ENCODE measurements at places on chromosomes 2 and 18.

GRCh38 chr2:85419009-85419675 lies 628 bp downstream of the SH2D6 start:
- DNase-seq = no peak

DNA sequence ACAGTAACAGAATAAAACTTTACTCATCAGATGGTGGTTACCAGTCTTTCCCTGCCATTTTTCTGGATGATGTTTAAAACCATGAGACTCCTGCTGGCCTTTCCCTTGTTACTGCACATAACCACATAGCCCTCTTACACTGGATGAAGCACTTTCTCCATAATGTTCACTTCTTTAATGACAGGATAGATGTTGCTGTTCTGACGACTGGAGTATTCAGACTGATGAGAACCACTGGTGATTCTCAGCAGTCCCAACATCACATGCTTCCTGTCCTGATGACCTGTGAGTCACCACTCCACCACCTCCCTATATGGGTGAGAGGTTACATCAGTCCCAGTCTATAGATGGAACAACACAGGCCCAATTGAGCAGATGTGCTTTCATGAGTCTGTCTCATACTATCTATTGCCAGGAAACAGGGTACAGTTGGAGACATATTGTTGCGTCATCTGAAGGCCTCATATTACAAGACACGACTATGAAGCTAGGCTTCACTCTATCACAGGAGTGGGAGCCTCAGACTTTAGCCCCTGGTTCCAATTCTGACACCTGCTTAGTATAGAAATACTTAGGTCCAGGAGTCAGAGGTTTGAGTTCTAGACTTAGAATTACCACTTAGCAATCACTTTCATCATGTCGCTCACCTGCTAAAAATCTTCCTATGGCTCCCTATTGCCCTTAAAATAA lies 145.7 kb upstream of the KLF7 start:
- DNase-seq = no peak

- no peak for DNase-seq
These were observed 328.5 kb upstream of the FANCL start for GRCh38 chr2:58569475-58570185.

- DNase-seq = no peak
These were observed 482.5 kb downstream of the BCL11A start for GRCh38 chr2:60070736-60071489.

- no peak for DNase-seq
These were observed 36.0 kb downstream of the GCA start for GRCh38 chr2:162379719-162380580.

DNA sequence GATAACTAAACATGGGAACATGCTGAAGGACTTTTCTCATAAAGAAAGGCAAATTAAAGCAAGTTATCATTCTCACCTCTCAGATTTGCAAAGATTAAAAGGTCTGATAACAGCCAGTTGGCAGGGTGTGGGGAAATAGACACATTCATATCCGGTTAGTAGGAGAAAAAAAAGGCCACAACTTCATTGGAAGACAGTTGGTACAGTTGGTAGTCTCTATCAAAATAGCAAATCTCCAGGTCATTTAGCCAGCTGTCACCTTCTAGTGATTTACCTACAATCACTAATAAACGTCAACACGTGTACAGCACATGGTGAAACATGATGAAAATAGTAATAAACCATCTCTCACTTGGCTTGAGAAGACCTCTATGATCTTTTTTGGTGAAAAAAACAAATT lies 16.6 kb downstream of the INPP5D start:
- DNase-seq = no peak

DNA sequence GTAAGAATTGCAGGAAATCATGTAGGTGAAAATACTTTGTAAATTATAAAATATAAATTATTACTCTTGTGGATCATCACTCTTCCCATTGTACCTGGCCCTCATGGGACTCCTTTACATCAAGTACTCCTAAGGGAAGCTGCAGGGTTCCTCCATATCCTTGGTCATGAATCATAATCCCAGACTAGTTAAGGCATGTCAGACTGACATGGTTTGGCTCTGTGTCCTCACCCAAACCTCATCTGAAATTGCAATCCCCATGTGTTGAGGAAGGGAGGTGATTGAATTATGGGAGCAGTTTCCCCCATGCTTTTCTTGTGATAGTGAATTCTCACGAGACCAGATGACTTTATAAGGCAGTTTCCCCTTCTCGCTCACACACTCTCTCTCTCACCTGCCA lies 77.1 kb downstream of the CMPK2 start:
- DNase-seq = no peak

GRCh38 chr2:106193690-106193976 lies 468 bp downstream of the UXS1 start:
- DNase-seq = no peak

DNA sequence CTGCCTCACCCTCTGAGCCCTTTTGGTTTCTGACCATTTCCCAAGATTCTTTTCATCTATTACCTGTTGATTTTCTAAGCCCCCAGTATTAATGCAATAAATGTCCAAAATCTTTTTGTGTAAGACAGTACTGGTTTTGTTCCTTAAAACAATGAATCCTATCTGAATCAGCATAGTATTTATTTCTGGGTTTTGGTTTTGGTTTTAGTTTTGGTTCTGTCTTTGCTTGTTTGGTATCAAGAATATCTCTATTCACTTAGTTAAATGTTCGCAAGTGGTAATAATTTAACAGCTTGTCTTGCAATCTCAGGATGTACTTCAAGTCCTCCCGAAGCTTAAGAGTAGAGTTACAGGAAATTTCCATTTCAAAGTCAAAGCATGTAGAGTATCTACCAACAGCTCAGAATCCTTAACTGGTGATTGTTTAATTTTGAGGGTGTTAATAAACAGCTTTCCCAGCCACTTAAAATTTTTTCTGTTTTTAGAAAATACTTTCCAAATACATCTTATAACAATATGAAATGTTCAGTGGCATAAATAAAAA lies 67.7 kb upstream of the NEDD4L start:
- DNase-seq = peak; percentile 5

- no peak for DNase-seq
These were observed 5.1 kb upstream of the PROM2 start for GRCh38 chr2:95269036-95269680.

- DNase-seq = no peak
These were observed 86.9 kb downstream of the ACVR1 start for GRCh38 chr2:157789256-157789655.

DNA sequence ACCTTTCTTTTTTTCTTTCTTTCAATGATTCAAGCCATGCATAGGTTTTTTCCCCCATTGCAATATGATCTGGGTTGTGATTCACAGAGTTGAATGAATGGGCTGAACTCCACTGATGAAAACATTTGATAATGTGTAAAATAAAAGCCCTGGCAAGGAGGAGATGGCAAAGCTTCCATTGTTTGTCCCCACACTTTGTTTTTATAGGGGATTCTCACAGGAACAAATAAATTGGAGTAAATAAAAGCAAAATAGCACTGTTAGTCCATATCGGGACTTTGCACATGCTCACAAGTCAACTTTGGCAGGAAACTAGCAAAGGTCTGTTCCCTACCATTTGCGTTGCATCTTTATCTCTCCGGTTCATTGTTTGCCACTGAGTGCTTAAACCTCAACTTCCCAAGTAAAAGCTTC lies 55.7 kb downstream of the MEIS1 start:
- DNase-seq = no peak

GRCh38 chr18:25435149-25435782 lies 83.3 kb upstream of the ZNF521 start:
- no peak for DNase-seq

GRCh38 chr2:112972423-112973086 lies 5.3 kb upstream of the IL36G start:
- DNase-seq = no peak

- DNase-seq = no peak
These were observed 777.4 kb downstream of the DSC3 start for GRCh38 chr18:30265190-30265589.

GRCh38 chr18:13374468-13375301 lies 156.1 kb downstream of the LDLRAD4 start:
- no peak for DNase-seq

DNA sequence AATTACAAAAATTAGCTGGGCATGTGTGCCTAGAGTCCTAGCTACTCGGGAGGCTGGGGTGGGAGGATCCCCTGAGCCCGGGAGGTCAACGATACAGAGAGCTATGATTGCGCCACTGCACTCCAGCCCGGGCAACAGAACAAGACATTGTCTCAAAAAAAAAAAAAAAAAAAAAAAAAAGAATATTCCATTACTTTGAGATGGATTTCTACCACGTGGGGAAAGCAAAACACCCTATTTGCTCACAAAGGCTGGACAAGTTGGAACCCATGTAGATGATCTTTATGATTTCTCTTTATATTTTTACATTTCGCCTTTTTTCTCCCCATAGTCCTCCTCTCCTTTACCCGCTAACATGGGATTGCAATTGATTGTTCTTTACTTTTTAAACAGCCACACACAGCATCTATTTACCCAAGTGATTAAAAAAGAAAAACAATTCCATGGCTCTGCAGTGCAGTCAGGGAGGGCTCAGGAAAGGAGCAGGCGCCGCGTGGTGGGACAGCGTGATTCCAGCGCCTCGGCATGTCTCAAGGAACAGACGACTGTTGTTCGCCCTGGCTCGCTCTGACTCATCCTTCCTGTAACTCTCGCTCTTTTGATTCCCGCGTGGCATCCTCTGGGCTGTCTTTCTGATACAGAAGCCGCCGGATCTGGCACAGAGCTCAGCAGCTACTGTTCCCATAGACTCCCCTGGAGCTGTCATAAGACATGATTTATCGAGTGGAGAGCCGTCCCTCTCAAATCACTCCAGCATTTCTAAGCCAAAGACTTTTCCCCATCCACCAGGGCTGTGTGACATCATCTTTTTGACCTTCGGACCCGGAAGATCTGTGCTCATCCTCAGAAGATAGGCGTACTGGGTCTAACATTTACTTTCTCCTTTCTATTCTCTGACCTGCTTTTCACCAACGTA lies 230.4 kb upstream of the AGAP1 start:
- no peak for DNase-seq

DNA sequence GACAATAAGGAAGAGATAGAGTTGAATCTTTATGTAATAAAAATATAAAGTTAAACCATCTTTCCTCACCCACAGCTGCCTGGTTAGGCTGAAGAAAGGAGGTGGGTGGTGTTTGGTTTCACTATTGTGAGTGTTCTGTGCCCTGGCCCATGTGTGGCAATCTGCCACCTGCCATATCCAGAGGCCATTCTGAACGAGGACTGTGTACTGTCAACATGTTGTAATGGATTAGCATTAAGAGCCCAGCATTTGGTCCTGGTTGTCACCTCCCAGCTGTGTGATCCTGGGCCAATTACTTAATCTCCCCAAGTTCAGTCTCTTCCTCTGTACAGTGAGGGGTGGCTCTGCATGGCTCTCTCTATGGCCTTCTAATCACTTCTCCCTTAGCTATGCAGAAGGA lies 118.2 kb upstream of the SEC11C start:
- DNase-seq = no peak

DNA sequence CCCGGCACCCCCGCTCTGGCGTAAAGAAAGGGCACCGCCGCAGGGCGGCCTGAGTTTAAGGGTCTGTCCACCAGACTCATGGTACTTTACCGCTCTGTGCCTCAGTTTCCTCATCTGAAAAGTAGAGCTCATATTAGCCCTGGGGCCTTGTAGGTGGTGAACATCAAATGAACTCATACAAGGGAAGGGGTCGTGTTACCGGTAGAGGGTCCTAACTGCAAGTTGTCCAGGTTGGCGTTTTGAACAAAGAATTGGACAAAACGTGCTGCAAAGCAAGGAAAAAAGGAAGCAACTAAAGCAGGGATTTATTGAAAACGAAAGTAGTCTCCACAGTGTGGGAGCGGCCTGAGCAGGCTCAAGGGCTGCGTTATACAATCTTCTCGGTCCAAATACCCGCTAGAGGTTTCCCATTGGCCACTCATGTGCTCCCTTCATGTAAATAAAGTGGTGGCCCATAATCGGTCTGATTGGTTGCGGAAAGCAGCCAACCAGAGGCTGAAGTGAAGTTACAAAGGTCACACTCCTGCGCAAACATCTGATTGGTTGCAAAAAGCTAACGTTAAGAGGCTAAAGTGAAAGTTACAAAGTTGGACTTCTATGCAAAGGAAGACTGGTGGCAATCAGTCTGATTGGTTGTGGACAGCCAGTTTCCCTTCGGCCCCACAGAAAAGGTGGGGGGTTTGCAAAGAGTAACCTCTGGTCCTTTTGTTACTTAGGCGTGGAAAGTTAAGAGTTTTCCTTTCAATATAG lies 80.7 kb upstream of the LDLRAD4 start:
- peak; percentile 40 for DNase-seq

GRCh38 chr2:132664096-132664495 lies 5.9 kb downstream of the LYPD1 start:
- DNase-seq = no peak

GRCh38 chr2:111671426-111672150 lies 212.4 kb downstream of the ANAPC1 start:
- no peak for DNase-seq

GRCh38 chr2:171049691-171050090 lies 111.0 kb downstream of the TLK1 start:
- no peak for DNase-seq

DNA sequence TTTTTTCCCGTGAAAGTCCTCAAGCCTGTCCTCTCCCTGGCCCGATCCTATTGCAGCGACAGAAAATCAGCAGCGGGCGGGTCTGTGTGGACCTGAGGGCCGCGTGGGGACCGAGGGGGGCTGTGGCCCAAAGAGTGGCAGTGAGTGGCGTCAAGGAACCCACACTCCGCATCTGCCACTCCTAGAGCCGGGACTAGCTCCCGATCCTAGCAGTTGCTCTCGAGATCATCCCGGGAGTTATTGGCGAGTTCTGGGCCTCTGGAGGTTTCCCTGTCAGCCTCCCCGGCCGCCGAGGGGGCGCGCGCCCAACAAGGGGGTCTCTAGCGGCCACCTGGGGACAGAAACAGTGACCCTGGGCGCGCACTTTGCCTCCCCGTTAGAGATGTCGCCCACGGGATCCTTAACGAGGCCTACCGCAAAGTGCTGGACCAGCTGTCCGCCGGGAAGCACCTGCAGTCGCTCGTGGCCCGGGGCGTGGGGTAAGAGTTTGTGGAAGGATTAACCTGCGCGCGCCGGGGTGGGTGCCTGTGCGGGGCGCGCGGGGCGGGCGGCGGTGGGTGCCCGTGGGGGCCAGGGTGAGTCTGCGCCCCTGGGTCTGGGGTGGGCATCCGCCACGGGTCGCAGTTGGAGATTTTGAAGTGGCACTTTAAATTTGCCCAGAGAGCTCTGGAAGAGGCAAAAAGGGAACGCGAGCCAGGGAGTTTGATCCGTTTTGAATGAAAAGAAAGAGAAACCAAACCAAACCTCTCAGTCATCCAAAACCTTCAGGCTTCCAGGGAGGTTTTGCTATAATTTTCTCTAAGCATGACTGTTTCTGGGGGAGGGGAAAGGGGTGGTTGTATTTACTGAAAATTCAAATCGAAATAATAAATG lies 3.5 kb downstream of the ADCYAP1 start:
- DNase-seq = peak; percentile 20
